ENCODE measurements at places on chromosomes 2 and 18.

- no peak for DNase-seq
These were observed 192.8 kb upstream of the APCDD1 start for GRCh38 chr18:10261344-10262276.

- no peak for DNase-seq
These were observed 2.5 kb upstream of the YES1 start for GRCh38 chr18:814300-815084.

- no peak for DNase-seq
These were observed 57.4 kb downstream of the ADI1 start for GRCh38 chr2:3461801-3462492.

DNA sequence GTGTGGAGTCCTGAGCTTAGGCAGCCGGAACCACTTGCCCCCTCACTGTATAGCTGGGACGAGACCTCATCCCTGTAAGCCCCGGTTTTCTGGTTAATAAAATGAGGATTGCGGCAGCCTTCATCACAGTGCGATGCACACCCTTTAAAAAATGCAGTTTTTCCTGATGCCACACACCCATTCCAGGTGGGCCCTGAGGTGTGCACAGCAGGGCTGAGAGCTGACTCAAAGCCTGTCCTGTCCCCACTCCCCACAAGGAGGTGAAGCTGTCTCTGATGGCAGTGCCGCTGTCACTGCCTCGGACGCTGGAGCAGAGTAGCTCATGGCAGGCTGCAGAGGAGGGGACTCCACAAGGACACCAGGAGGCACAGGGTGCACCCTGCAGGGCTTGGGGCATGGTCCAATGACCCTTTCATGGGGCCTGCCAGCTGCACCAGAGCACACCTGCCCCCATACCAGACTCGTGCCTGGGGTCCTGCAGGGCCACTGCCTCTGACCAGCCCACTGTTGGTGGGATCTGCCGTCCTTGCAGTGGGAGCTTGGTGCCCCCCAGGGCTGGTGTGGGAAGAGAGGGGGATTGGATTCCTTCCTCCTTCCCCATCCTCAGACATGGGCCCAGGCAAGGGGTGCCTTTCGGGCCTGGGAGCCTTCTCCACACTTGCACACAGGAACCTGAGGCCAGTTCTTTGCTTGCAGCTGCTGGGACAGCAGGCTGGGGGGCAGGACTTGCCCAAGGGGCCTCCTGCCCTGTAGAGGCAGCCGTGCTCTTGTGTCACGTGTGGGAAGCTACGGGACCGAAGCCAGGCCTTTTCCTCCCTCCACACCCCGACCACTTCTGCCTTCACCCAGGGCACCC is 22.8 kb downstream of the GPC1 start:
- peak; percentile 51 for DNase-seq

DNA sequence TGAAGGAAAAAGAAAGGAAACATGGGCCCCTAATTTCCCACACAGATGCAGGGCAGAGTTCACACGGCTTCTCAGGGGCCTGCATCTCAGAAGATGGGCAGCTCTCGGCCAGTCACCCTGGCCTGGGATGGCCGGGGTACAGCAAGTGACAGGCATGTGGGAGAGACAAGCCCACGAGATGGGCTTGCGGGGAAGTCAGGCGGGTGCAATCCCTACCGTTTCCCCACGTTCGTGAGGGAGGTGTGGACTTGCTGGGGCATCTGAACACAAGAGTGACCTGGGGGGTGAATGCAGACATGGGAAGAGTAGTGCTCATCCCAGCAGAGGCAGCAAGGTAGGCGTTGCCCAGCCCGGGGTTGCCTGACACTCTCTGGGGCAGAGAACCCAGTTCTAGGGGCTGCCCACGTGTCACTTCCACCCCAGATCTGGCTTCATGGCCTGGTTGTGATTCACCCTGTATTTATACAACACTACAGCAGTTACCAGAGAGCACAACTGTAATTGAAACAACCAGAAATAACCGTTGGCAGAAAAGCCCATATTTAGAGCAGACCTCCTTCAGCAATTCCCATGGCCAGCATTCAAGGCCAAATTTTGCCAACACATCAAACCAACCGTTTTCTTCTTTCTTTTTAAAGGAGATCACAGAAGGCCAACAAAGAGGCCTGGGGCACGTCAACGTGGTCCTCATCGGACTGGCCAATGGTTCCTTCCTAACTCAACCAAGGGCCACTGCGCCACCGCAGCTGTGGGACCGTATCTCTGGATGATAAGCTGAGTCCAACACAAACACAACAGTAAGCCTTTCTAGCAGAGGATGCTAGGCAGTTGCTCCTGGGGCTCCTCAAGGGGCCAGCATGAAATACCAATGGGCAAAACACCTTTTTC is 58.4 kb downstream of the PARD6G start:
- DNase-seq, result no peak

DNA sequence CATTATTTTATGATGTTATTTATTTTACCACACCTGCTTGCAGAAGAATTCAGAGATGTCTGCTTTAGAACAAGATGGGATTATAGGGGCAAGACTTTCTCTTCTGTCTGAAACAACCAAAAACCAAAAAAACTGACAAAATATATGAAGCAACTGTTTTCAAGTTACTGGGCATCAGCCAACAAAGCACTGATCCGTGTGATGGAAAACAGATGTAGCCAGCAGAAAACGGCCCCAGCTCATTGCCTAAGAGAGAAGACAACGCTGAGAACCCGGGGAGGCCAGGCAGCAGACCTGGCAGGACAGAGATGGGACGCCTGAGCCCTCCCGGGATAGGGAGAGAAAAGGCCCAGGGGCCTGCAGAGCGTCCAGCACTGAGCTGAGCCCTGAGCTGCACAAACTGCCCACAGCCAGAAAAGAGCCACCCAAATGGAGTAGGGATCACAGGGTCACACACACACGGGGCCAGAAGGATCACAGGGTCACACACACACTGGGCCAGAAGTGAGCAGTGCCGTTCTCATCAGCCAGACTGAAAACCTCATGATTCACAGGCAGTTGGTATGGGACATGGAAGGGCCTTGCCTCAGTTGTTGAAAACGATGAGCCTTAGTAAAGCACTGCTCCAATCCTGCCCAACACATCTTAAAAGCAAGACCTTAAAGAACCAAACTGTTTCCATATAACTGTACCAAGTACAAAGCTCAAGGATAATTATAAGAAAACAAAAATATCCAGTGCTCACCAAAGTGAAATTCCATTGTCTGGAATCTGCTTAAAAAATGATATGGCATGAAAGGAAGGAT is 12.1 kb downstream of the PXDN start:
- DNase-seq, result peak; percentile 82

DNA sequence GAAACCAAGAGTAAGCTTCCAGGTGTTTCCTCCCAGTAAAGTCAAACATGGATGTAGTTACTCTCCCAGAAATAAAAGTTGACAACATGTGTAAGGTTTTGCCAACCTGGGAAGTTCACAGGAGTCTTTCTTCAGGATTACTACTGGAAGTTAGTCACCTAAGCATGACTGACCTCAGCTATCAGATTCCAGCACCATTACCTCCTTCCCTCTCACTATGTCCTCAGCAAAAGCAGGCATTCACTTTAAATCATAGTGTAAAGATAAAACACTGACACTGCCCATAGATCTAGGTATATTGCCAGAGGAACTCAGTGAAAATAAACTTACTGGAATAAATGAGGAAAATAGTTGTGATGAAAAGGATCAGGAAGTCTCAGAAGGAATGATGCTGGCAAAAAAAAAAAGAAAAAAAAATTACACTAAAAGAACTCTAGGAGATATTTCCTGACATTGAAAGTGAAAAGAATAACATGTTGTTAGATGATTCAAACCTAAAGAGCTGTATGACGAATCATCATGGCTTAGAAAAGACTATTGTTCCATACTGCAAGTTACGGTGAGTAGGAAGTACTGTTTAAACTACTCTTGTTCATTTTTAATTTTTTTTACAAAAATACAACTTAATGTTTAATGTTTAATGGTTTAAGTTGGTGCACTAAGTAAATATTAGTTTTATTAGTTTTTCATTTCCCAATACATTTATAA is 484.5 kb upstream of the ZNF804A start:
- DNase-seq, result no peak

GRCh38 chr18:8936619-8937018 is 165.9 kb upstream of the NDUFV2 start:
- no peak for DNase-seq

DNA sequence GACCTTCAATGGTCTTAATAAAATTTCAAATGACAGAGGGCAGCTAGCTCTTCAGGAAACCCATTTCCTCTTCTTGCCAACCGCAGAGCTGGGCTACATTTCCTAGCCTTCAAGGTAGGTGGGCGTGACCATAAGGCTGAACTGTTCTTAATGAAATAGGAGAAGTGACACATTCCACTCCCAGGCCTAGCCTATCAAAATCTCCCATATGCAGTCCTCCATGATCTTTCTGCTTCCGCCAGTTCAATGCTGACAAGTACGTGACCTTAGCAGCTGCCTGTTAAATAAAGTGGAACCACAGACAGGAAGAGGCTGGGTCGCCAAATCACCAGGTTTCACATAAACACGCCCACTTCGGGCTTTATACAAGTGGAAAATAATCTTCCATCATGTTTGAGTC is 13.2 kb downstream of the SERPINE2 start:
- DNase-seq, result no peak

GRCh38 chr2:217911283-217912097 is 91.3 kb downstream of the TNS1 start:
- DNase-seq, result no peak

DNA sequence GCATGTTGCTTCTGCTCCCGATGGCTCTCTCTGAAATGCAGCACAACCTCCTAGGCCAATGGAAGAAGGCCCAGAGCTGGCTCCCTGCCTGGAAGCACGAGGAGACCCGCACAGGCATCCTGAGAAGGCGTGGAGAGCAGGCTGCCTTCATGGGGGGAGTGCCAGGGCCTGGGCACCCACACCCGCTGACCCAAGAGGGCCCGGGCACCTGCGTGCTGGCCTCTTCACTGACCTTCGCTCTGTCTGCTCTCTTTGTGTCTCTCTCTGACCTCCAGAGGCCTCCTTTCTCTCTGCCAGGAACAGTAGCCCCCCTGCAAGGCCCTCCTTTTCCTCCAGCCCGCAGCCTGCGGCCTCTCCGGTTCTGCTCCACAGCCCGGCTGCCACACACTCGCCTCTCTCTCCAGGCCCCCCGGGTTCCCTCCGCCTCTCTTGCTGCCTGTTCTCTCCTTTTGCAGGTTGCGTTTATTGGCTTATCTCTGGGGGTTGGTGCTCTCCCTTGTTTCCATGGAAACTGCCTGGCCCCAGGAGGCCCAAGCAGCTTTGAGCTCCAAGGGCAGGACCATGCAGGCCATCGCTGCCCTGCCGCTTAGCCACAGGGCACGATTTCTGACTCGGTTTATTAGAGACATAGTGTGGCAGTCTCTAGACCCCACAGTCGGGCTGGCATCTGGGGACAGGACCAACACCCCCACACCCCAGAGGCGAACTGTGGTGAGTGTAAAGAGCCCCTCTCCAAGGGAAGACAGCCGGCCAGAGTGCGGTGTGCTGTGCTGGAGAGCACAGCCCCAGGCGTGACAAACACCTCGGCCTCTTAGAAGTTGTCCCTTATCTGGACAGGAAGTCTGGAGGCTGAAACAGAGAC is 1.7 kb downstream of the MZT2B start:
- DNase-seq, result no peak

DNA sequence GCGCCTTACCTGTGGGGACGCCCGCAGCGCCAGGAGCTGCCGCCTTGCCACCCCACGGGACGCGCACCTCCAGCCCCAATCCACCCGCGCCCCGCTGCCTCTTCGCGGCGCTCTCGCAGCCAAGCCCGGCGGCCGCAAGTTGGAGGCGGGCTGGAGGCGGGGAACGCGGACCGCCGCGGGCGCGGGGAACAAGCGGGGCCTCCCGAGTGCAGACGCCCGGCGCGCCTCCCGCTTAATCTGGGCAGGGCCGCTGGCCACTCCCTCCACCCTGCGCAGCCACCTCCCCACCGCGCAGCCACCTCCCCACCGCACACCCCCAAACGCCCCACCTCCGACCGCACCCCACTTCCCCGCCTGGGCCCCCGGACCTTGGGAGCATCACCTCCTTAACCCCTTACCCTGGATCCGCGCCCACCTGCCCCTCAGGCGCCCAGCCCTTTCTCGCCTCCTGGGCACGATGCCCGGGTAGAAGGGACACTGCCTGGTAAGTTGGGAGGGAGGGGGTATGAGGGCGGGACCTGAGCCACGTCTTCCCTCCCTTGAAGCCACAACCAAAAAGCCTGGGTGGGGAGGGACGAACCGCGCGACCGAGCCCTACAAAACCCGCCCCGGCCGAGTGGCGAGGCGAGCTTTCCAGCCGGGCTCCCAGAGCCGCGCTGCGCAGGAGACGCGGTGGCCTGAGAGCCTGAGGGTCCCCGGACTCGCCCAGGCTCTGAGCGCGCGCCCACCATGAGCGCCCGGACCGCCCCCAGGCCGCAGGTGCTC is at the start of the genes COL4A3 and COL4A4:
TSS of gene COL4A3 (plus strand) at position 627 of the 765 bp plus-strand sequence. CDS start at position 730, 103 bp downstream.
TSS of gene COL4A4 (minus strand) at position 208 of the 765 bp plus-strand sequence. CDS start 16,722 bp downstream, outside the sequence.
- DNase-seq, result no peak

DNA sequence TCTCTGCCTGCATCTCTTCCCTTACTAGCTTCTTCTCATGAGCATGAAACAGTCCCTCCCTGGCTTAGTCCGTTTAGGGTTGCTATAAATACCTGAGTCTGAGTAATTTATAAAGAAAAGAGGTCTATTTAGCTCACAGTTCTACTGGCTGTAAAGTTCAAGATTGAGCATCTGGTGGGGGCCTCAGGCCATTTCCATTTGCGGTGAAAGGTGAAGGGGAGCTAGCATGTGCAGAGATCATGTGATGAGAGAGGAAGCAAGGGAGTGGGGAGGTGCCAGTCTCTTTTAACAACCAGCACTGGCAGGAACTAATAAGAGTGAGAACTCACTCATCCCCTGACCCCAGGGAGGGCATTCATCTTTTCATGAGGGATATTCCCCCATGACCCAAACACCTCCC is 26.8 kb downstream of the RHBDD1 start:
- DNase-seq, result no peak

DNA sequence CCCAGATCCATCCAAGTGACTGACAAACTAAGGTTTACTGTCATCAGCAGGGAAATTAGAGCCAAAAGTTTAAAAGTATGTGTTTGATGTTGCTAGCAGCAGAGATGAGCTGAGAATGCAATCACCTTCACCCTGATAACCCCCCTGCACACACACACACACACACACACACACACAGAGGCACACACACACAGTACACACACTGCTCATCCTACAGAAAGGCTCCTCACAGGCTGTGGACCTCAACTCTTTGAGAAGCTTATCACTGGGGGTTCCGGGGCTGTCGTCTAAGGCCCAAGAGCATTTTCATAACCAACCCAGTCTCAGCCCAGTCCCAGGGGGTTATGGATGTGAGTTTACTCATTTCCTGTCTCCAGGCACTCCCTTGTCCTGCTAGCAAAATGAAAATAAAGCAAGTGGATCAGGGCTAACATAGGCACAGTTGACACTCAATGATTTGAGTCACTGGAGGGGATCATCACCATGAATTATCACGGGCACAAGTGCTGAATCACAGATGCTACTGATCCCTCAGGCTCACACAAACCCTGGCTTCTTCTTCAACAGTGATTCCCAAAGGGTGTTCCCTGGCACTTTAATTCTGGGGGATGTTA is 76.6 kb downstream of the ALK start:
- no peak for DNase-seq
